Activated T-helper 2 cell treated with anti-CD3 and anti-CD28 coated beads, Interferon-gamma antibody, Interleukin-2, Interleukin-4, amounts not matched to agents 10 μg/mL and 5 μg/mL and 100 μg/mL, durations not matched to agents 14 hours and 24 hours and 36 hours (primary cell): ENCODE measurements at places on chromosomes 11 and 22. TPM values are rescaled to one million over a fixed set of nuclear protein-coding genes. Genes with fewer than 3 reads are reported as not detected.

The CSF2RB gene
- total RNA-seq = 4.6 and 4.9 TPM in 2 replicates

- no peak for DNase-seq
Observed at GRCh38 chr22:46491946-46492345, 45.5 kb downstream of the CELSR1 start.

The CRYBB2 gene
- total RNA-seq = not detected in 2 replicates

DNA sequence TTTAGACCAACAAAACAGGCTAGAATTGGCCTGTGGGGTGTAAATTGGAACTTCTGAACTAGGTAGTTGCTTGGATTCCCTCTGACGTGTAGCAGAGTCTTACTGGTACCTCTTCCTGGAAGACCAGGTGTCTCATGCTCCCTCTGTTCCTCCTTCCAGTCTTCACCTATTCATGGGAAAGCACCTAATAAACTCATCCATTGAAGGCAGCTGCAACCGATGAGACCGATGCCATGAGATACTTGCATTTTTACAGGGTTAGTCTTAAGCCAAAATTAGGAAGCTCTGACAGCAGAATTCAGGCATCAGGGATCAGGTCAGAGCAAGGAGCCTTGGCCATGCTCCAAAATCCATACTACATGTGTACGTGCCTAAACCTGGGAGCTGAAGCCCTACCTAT is 13.2 kb upstream of the HEPHL1 start:
- DNase-seq = no peak

GRCh38 chr11:109958821-109959166 is 134.4 kb upstream of the ZC3H12C start:
- no peak for DNase-seq

DNA sequence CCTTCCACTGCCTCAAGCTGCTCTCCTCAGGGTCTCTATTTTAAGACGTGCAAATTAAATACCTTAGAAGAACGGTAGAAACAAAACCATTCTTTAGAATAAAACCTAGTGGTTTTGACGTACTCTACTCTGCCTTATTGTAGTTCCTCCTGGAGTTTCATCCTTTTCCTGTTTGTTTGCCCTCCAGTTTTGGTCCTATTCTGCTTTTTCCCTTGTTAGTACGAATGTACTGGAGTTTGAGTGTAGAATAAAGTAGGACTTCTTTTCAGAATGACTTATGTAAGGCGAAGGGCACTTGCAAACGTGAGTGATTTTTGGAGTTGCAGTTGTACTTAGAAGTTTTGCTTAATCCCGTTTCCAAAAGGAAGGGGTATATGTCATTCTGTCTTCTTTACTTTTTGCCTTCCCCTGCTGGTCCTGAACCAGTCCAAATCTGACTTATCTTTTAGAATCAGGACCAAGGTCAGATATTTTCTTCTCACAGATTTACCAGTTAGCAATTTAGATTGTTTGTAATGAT is 1.4 kb downstream of the SIK2 start:
- no peak for DNase-seq

The LRRN4CL gene
- total RNA-seq = 0.18 and 0.23 TPM in 2 replicates

The CCDC87 gene
- 0.09 and 0.14 TPM in 2 replicates for total RNA-seq

DNA sequence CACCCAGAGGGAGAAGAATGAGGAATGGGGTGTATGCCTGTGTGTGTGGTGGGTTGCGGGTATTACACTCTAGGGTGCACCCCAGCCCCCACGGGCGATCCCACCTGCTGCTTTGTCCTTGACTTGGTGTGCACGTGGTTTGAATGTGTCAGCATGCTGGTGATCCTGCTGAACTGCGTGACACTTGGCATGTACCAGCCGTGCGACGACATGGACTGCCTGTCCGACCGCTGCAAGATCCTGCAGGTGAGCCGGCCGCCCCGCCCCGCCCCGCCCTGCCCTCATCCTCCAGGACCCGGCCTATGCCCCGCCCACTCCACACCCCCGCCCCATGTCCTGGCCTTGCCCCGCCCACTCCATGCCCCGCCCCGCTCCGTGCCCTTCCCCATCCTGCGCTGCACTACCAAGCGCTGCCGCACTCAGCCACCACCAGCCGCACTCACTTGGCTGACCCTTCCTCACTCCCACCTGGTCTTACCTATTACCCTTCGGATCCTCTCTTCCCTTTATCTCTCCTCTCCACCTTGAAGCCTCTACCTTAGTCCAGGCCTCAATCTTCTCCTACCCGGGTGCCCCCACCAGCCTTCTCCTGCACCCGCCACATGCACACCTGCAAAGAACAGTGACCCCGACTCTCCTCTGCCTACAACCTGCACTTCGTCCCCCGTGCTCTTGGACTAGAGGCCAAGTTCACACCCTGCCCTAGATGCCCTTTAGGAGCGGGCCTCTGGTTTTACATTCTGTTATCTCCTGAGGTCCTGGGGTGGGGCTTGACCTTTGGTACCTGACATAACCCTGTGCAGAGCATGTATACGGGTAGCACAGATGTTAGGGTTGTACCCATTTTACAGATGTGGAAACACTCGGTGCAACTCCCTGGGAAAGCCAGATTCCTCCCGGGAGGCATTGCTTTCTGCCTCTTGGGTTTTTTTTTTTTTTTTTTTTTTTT is 27.7 kb downstream of the CACNA1I start:
- DNase-seq = peak; percentile 53

The OR8A1 gene
- total RNA-seq = not detected in 2 replicates

DNA sequence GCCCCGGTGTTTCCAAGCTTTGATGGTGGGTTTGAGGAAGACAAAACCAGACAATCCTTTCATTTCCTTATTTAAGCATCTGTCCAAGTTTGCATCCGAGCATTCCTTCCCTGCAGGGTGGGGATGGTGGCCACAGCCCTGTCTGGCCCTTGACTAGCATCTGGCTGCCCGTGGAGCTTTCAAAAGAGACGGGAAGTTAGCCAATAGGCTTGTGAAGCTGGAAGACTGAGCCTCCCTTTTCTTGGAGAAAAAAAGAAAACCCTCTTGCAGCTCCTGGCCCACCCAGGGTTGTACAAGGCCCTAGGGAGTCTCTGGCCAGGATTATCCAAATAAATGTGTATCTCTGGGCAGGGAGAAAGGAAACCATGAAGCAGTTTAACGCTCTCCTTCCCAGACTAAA is 60.6 kb downstream of the MICAL2 start:
- no peak for DNase-seq

GRCh38 chr11:95324826-95325225 is 93.8 kb upstream of the SESN3 start:
- no peak for DNase-seq

The ZFP91 gene
- 57.7 and 59.3 TPM in 2 replicates for total RNA-seq

The TEF gene
- 1.7 and 1.9 TPM in 2 replicates for total RNA-seq

- no peak for DNase-seq
Observed at GRCh38 chr11:78403781-78404180, 13.8 kb downstream of the GAB2 start.

- DNase-seq = no peak
Observed at GRCh38 chr11:90849312-90849711, 626.5 kb upstream of the CHORDC1 start.

DNA sequence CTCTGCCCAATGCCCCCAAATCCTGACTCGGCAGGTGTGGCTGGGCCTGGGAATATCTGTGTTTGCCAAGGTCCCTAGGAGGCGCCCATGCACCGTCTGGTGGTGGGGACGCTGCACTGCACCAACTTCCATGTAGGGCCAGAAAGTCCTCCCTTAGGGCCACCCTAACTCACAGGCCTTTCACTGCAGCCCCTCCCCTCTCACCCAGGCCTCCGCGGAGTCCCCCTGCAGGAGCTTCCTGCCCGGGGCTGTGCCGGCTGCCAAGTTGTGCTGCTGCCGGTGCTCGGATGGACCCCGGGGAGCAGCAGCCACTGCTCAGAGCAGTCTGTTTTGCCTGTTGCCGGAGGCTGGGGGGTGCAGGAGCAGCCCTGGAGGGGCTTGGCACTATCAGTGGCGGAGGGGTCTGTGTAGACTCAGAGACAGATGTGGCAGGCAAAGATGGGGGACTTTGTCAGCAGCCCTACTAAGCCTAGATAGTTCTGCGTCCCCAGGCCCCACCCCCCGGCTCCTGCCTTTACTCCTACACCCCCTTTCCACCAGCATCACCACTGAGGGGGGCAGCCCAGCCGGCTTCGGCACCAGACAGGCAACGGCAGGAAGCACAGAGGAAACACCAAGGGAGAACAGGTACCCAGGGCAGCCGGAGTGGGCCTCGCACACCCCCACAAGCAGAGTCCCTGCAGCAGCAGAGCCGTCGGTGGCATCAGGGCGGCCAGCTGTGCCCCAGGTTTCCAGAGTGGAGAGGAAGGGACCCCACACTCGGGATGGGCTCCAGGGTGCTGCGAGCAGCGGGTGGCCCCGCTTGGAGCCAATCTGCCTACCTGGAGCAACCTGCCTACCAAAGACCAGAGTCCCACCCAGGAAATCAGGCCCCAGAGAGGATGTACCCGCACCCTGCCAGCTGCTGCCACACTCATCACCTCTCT is 124.3 kb downstream of the TRIM29 start:
- no peak for DNase-seq

DNA sequence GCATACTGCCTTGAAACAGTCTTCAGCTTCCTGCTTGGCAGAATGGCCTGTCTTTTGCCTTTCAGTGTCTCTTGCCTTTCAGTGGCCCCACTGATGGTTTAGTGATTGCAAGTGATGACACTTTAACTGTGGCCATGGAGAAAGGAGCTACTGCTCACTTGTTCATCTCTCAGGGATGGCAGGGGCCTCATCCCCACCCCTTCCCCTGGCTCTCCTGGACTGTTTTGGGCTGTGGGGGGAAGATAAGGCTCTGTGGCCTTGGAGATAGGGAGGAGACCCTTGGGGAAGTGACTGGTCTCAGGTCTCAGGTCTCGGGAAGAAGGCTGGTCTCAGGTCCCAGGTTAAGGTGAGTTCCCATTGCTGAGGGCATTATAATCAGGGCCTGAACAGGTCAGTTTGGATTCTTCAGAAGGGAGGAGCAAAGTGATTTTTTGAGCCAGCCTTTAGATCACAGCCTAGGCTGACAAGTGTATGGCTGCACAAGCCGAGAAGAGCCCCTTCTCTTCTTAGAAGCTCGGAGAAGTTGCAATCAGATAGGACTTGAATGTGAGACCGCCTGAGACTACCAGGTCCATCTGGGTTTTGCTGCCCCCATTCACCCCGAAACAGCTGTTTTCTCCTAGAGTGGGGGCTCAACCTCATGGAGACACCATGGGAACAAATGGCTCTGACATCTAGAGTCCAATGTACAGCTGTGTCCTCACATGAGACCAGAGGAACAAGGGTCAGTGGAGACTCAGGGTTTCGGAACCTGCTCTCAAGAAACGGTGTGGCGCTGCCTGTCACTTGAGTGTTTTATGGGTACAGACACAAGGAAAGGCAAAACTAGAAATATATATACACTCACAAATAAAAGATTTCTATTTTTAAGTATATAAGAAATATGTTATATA is 15.9 kb upstream of the P2RY2 start:
- no peak for DNase-seq

GRCh38 chr11:28618416-28618815 is 510.2 kb downstream of the METTL15 start:
- no peak for DNase-seq

DNA sequence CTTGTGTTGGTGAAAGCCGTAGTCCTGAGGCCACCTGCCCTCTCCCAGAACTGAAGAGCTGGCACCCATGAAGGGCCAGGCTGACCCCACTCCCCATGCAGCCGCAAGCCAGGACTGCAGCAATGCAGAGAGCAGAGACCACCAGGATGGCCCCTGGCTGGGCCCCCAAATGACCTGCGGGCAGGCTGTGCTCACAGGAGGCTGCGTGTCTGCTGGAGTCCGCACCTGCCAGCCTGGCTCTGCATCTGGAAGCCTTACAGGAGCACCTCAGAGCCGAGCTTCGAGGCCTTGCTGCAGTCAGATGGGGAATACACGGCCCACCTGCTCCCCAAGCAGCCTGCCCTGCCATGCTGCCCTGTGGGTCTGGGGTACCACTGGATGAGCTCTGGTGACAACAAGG is 1336.8 kb downstream of the TBC1D22A start:
- DNase-seq = no peak

GRCh38 chr11:36060926-36061325 is 117.1 kb downstream of the LDLRAD3 start:
- DNase-seq = no peak

GRCh38 chr11:122743949-122744348 is 88.4 kb downstream of the UBASH3B start:
- peak; percentile 75 for DNase-seq

The PDE3B gene
- 58.8 and 62.1 TPM in 2 replicates for total RNA-seq

The GPR83 gene
- total RNA-seq = 0.05 TPM in 1 of 2 replicates, not detected in the other

The WNT7B gene
- total RNA-seq = not detected in 2 replicates

The OR51B2 gene
- not detected in 2 replicates for total RNA-seq

DNA sequence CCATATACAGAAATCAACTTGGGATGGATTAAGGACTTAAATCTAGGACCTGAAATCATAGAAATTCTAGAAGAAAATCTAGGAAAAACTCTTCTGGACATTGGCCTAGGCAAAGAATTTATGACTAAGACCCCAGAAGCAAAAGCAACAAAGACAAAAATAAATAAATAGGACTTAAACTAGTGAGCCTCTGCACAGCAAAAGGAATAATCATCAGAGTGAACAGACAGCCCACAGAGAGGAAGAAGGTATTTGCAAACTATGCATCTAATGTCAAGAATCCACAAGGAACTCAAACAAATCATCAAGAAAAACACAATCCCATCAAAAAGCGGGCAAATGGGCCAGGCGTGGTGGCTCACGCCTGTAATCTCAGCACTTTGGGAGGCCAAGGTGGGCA is 32.4 kb downstream of the TTC28 start:
- no peak for DNase-seq

The C11orf97 gene
- total RNA-seq = not detected in 2 replicates

DNA sequence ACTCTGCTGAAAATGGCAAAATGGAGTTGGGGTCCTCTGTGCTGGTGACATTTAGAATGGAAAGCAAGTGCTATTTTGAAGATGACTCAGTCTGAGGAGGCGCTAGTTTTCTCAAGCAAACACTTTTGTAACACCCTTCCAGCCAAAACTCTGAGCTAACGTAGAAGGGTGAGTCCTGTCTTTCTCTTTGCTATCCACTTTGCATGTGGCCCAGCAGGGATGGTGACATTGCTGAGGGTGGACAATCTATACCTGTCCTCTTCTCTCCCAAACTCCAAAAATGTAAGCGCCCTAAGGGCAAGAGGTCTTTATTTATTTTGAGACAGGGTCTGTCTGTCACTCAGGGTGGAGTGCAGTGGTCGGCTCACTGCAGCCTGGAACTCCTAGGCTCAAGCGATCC is 3.6 kb upstream of the KAT5 start:
- DNase-seq = no peak

GRCh38 chr11:4763096-4763495 is 6.6 kb downstream of the OR51F1 start:
- DNase-seq = no peak

- DNase-seq = no peak
Observed at GRCh38 chr11:65811764-65812475, 21.8 kb upstream of the SNX32 start.

The ISX gene
- not detected in 2 replicates for total RNA-seq
